H9 (cell line): ENCODE measurements at places on chromosomes 12 and 14.

DNA sequence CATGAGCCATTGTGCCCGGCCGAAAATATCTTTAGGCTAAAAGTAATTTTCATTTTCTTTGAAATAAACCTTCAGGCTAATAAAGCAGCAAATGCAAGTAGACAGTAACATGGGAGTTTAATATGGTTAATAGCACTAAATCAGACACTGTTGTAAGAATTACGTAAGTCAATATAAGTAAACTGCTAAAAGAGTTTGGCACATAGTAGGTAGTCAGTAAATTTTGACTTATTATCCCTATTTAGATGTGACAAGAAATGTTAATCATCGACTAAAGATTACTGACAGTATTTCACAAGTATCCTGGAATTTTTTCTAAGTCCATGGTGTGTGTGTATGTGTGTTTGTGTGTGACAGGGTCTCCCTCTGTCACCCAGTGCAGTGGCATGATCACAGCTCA is 3.9 kb downstream of the PPP4R3A start:
- no peak for DNase-seq

DNA sequence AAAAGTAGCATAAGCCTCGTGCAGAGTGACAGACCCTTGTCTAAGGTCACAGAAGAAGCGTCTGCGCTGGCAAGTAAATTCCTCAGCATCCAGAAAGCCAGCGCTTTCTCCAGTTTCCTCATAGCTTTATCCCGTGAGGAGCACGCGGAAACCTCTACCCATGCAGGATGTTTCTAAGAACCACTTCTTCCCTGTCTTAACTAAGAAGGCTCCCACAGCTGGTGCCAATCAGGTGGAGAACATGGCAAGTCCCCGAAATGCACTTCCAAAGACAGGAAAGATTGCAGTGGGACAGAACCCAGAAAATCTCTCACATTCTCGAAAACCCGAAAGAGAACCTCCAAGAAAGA is 968 bp upstream of the ARID4A start:
- no peak for DNase-seq

- DNase-seq, result no peak
Measured at GRCh38 chr12:3295646-3296408, 195.2 kb upstream of the PRMT8 start.

- DNase-seq, result no peak
Measured at GRCh38 chr14:54577494-54577893, 10.6 kb downstream of the SAMD4A start.

DNA sequence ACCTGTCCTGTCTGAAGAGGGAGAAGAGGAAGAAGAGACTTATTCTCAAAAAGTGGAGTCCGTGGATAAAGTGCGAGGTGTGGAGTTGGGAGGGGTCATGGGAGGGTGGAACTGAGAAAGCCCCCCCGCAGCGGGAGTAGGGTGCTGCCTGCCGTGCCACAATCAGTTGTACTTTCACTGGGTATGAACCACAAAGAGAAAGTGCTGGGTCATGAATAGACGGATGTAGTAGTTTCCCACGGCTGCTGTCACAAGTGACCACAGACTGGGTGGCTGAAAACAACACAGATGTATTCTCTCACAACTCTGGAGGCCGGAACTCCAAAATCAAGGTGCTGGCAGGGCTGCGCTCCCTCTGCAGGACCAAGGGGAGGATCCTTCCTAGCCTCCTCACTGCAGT is 5.5 kb downstream of the DNAH10 start:
- DNase-seq, result no peak

DNA sequence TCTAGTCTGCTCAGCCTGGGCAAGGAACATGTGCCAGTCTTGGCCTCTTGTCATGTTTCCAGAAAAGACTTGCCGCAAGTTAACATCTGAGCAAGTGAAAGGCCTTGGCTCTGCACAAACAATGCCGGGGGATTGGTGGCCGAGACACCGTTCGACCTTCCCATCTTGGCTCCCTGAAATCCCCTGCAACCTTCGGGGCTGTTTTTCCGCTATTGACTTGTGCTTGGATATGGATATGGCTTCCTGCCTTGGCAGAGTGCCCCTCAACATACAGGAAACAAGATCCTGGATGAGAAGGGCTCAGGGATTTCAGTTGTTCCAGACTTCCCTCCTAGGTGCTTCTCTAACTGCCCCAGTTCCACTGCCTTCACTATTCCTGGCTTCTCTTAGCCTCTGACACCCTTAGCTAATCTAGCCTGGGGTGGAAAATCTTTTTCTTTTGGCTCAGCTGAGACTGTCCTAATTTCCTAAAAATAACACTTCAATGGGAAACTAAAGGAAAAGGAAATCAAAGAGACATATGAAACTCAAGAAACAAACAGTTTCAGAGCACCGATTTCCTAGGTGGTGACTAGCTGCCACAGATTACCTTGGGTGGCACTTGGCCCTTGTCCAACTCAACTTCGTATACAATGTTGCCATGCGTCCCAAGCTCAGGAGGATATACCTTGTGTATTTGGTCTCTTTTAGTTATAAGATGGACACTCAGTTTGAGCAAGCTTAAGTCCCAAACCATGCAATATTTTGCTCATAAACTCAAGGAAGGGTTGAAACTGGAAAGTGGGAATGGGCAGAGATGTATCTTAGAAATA is 33.9 kb downstream of the RDH12 start:
- no peak for DNase-seq

DNA sequence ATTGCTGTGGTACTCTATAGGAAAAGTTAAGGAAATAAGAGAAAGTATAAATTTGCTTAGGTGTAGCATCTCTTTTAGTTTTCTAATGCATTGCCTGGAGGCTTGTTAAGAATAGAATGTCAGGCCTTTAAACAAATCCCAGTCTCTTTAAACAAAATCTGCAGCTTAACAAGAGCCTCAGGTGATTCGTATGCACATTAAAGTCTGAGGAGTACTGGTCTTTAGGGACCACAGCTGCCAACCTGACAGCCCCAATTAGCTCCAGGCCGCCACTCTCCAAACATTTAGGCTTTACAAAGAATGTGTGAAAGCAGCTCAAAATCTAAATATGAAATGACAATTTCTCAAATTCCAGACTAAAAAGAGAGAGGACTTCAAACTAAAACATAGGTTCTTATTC is 35.7 kb downstream of the PAWR start:
- DNase-seq, result no peak

DNA sequence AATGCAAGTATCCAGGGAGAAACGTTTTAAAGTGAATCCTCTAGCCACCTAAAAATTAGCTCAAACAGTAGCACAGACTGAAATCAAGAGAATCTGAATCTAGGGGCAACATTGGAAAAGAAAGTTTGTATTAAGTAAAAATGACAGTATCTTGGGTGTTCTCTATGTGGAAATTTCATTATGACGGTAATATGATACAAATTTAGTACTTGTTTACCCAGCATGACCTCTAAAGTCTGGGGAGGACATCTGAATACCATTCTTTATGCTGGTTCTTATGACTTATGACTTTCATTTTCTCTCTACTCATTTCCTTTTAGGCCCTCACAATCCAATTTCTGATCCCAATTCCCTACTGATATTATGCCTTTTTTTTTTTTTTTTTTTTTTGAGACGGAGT is 14.0 kb downstream of the GTSF1 start:
- no peak for DNase-seq

- no peak for DNase-seq
Measured at GRCh38 chr14:56782711-56783110, 27.6 kb downstream of the OTX2 start.

DNA sequence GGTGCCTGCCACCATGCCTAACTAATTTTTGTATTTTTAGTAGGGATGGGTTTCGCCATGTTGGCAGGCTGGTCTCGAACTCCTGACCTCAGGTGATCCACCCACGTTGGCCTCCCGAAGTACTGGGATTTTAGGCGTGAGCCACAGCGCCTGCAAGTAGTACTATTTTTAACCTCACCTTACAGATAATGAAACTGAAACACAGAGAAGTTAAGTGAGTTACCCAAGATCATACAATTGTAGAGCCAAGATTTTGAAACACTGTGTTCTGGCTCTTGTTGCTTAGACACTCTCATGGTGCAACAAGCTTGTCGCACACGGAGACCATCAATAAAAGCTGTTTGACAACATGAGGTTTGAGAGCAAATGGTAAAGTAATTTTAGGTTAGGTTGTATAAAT is 159.1 kb upstream of the LMNTD1 start:
- DNase-seq, result no peak

DNA sequence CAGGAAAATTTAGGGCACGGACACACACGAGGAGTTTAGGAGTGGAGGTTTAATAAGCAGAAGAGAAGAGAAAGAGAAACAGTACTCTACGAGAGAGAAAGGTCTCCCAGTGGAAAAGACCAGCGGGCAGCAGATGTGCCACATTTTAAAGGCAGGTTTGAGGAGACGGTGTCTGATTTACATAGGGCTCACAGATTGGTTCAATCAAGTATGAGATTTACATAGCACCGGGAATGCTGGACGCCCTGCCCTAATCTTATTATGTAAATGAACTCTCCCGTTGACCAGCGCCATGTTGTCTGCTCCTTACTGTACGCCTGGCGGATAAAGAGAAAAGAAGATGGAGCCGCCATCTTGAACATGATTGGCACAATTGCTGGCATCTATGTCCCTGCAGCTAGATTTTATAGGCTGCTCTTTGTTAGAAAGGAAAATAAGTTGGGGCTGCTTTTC is 17.9 kb downstream of the NFKBIA start:
- no peak for DNase-seq

- peak; percentile 53 for DNase-seq
Measured at GRCh38 chr14:85533861-85534291, 3.9 kb downstream of the FLRT2 start.

DNA sequence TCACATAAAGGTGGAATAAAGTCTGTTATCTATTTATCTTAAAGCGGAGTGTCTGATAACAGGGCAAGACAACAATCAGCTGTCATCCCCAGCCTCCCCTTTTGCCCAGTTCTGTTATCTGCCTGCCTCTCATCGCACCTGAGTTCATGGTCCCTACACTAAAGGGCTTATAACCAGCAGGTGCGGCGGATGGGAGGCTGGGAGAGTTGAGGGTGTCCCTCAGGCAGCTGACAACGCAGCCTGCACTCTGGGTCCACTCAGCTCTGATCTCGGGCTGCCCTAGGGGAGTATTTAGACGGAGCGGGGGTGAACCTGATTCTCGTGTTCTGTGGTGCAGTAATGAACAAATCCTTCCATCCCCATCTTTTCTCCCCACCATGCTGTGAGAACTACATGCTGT is 34.0 kb upstream of the JDP2 start:
- no peak for DNase-seq

GRCh38 chr14:75734854-75735253 is 73.8 kb downstream of the TTLL5 start:
- no peak for DNase-seq

DNA sequence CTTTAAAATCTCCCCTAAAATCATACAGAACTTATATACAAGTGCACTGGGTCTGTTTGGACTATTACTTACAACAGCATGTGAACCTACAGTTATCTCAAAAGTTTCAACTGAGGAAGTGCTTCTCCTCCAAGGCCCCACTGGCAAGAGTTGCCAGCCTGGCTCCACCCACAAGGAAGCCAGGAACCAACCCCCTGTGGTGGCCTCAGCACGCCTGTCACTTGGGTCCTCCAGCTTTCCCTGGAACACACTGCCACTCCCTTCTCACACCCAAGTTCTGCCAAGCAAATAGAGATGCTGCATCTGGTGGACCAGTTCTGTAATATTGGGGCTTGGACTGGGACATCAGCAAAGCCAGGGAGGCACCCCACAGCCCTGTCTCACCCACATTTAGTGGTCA is 115.4 kb downstream of the GCH1 start:
- DNase-seq, result no peak

DNA sequence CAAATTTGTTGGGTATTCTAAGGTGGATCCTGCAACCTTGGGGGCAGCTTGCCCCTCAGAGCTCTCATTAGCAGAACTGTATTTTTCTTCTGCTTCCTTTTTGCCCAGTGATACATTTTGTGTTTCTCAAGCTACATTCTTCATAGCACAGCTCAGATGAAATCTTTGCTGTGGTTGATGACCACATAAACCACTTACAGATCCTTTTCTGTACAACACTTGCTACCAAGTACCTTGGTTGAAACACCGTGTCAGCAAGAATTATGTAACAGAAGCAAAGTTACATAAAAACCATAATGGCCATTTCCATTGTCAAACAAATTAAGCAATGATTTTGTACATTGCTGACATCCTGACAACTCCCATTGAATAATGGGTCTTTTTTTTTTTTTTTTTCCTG is 9.7 kb upstream of the PLBD1 start:
- DNase-seq, result no peak

DNA sequence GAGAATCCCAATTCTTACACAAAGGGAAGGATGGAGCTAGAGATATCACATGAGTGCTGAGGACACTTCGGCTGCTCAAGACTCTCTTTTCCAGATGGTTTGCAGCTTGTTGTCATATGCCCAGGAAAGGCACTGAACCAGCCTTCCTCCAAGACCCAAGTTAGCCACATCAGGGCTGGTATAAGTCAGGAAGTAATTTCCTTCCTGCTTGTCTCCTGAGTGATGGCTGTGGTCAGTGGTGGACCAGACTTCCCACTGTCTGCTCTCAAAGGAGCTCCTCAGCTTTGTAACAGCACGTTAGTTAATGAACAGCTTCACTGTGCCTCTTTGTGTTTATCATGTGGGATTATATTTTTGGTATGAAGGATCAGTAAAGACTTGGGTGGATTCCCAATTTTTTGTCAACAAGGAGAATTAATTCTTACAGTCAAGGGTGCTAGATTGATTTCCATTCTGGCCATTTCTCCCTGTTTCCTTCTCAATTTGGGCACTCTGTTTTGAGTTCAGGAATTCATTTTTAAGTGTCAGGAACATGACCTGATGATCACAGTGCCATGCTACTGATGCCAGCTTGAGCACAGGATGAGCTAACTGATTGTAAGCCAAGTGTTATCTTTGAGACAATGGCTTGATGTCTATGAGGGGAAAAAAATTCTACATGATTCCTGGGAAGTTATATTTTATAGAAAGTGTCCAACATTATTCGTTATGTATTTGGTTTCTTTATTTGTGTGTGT is 145.8 kb downstream of the GCH1 start:
- DNase-seq, result no peak

GRCh38 chr12:17206553-17206952 is 600.6 kb upstream of the LMO3 start:
- DNase-seq, result no peak

DNA sequence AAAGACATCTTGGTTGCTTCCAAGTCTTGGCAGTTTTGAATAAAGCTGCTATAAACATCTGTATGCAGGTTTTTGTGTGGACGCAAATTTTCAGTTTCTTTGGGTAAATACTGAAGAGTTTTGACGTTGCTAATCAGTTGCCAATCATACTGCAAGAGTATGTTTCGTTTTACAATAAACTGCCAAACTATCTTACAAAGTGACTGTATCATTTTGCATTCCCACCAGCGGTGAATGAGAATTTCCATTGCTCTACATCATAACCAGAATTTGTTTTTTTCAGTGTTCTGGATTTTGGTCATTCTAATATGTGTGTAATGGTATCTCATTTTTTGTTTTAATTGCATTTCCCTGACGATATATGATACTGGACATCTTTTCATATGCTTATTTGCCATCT is 190.8 kb upstream of the PARP11 start:
- DNase-seq, result no peak

- DNase-seq, result no peak
Measured at GRCh38 chr12:128930606-128931005, 77.3 kb downstream of the GLT1D1 start.

GRCh38 chr14:98114122-98114895 is 1157.7 kb downstream of the BCL11B start:
- DNase-seq, result no peak

- no peak for DNase-seq
Measured at GRCh38 chr14:33720284-33720787, 230.5 kb downstream of the EGLN3 start.
